ENCODE measurements at places on chromosomes 3 and 15.
A peak's percentile ranks its signal among the peaks of the same experiment; 100 is the strongest.

- DNase-seq = peak; percentile 20
Measured at GRCh38 chr3:120137548-120137947, 43.3 kb upstream of the GSK3B start.

DNA sequence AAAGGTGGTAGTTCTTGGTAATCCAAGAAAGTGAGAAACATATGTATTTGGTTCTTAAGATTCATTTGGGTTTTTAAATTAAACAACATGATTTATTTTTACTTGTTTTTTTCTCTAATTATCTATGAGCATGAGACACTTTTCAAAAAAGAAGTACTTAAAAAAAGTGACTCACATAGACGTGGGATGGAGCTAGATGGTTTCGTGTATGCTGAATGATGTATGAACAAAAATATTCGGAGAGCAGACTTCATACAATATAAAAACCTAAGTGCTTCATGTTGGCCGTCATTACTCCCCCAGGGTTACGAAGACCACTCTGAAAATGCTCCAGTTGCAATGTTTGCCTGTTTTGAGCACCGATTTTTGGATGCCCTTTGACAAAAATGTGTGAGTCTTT, 90.9 kb downstream of the RORA start:
- no peak for DNase-seq

DNA sequence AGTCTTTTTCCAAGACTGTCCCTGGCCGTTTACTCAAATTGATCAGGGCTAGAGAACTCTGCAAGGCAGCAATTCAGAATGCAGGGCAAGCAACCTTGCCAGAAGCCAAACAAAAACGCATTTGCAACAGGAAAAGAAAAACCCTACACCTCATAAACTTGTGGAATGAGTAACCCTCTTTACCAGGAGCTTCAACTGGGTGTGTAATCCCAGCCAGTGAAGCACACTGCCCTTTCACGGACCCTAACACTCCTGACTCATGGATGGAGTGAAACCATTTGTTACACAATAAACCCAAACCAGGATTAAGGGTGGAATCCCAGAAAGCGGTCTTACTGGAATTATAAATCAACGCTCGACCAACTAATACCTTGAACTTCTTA, 14.8 kb upstream of the LDHAL6B start:
- no peak for DNase-seq

GRCh38 chr3:24850245-24850644, 355.6 kb upstream of the THRB start:
- no peak for DNase-seq

GRCh38 chr15:58590926-58591325, 158.6 kb downstream of the ADAM10 start:
- DNase-seq = no peak

GRCh38 chr15:41466711-41467110, 27.0 kb upstream of the ITPKA start:
- no peak for DNase-seq

DNA sequence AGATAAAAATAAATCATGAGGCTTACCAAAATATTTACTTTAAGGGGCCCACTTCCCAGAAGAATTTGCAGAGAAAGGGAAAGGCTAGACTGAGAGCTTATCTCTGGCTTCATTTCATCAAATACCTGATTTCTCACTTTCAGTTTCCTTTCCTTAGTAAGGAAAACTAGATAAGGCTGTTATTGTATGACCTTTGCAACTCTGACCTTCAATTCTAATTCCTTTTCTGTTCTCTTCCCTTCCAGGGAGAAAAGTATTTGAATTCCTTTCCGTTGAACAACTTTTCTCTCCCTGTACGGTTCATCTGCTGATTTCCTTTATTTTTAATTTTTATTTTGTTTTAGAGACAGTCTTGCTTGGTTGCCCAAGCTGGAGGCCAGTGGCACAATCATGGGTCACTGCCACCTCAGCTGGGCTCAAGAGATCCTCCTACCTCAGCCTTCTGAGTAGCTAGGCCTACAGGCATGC, 7.1 kb upstream of the PXK start:
- DNase-seq = no peak

DNA sequence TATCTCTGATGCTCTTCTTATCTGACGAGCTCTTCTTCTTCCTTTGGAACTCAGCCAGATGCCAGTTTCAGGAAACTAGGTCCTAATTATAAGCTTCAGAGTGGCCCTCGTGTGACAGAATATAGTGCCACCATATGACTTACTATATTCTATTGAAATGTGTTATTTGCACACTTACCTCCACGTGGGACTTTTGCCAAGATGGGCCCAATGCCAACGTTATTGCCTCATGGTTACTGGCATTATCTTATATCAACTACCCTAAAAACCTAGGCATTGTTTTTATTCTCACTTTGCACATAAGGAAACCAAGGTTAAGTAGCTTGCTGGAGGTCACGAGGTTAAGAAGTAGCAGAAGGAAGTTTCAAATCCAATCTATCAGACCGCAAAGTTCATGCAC, 71.3 kb upstream of the SLCO3A1 start:
- DNase-seq = no peak

DNA sequence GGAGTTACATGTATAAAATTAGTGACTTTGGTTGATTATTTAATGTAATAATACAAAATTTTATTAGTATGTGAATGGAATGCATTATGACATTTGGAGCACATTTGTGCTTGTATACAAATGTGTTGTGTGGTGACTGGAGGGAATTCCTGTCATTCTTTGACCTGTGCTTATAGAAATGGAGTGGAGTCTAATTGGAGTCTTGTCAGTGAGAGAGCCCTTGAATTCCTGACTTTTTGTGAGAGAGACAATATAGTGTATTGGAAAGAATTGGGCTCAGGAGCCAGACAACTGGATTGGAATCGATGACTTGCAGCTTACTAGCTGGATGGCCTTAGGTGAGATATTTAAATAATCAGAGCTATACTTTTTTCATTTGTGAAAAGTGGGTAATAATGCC, 9.4 kb downstream of the TCF12 start:
- no peak for DNase-seq

- no peak for DNase-seq
Measured at GRCh38 chr3:175620532-175620931, 761.4 kb downstream of the NAALADL2 start.

DNA sequence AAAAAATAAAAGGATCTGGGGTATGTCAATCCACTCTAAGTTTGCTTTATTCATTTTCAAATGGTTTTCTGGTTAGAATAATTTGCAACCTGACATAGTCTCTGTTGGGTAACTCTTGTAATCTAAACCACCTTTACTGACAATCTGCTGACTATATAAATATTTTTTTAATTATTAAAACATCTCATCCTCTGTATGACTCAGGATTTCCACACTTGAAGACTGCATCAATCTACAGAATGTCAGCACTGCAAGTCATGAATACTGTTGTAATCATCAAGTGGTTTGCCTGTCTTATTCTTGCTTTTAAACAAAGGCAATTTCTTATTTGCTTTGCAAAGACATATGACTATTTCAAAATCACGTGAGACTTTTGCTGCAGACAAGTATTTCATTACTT, 42.1 kb downstream of the VGLL3 start:
- no peak for DNase-seq

- DNase-seq = no peak
Measured at GRCh38 chr3:46974421-46975171, 1.9 kb downstream of the CCDC12 start.

DNA sequence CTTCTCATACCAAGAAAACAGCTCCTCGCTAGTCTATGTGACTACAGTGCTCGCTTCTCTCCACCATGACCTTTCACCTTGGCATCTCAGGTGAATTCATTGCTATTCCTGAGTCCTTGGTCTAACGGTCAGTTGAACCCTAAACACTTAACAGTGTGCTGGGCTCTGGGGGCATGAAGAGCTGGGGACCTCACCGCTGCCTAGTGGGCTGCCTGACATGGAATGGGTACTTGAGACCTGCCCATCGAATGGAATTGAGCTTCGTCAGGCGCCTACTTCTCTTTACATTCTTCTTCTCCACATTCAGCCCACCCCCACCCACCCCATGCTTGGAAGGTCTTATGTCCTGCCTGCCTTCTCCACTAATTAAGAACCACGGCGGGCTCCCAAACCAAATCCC, 22.1 kb downstream of the BOC start:
- DNase-seq = no peak

- DNase-seq = no peak
Measured at GRCh38 chr3:131797776-131798175, 237.0 kb downstream of the CPNE4 start.

GRCh38 chr3:37402351-37402750, 228.0 kb upstream of the LRRFIP2 start:
- DNase-seq = no peak

GRCh38 chr3:127204841-127205582, 12.1 kb downstream of the PRR23E start:
- no peak for DNase-seq

GRCh38 chr3:180288816-180289215, 252.1 kb upstream of the PEX5L start:
- no peak for DNase-seq

DNA sequence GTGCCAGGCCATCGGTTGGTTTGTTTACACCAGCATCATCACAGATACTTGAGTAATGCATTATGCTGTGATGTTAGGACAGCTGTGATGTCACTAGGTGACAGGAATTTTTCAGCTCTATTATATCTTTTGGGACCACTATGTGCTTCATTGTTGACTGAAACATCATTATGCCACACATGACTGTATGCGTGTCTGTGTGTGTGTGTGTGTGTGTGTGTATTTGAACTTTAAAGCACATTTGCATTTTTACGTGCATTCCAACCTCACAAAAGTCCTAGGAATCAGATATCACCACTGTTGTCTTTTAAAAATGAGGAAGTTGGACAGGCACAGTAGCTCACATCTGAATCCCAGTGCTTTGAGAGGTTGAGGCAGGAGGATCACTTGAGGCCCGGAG, 223.0 kb downstream of the TBL1XR1 start:
- no peak for DNase-seq

DNA sequence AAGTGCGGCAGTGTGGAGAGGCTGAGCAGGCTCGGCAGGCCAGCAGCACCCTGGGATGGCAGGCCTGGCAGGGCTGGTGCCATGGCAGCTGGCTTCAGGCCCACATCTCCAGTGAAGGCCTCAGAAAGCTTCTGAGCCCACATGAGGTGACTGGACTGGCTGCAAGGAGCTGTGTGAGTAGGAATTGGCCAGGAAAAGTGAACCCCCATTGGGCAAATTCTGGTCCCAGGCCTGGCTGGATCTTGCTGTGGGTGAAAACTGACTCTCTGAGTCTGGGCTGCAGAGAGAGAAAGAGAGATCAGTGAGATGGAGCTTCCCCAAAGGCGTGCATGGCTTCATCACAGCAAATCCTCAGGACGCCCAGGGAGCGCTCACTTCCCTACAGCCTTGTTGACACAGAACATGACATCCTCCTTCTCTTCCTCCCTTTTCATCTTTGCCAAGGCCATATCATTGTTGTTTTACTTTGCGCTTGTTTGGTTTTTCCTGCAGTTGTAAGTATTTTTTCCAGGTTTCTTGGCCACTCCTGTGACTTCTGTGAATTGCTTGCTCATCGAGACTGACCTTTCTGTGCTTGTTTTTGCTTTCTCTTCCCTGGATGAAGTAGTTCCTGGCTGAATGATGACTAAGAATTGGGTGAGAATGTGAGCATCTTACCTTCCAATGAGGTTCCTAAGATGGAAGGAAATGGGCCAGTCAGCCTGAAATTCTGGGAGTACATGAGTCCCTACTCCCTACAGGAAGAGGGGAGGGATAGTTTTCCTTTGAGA, 299.1 kb downstream of the TLE3 start:
- no peak for DNase-seq

GRCh38 chr15:32867313-32867626, 149.5 kb downstream of the GREM1 start:
- DNase-seq = no peak

GRCh38 chr15:79073336-79073735, 17.2 kb downstream of the RASGRF1 start:
- DNase-seq = no peak

- DNase-seq = no peak
Measured at GRCh38 chr3:61646851-61647525, 85.6 kb downstream of the PTPRG start.

DNA sequence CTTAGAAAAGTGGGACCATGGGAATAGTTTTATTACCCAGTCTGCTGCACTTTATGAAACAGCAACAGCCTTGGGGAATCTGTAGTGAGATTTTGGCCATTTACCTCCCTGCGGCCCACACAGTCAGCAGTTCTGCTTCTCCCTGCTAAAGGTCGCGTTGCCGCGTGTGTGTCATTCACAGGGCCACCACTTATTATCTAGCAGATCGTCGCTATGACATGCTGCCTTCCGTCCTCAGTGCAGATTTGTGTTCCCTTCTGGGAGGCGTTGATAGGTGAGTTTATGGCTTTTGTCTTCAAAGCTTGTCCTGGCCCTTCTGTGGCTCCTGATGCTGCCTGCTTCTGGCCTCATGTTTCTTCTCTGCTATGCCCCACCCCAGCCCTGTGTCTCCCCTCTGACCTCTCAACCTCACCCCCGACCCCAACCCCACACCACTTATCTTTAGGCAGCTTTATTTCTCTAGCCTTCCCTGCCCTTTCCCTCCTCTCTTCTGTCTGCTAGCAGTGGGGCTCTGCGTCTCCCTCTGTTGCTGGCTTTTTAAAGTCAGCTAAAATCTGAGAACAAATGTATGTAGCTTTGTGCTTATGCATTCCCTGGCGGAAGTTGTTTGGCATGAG, 30.1 kb downstream of the DIS3L start:
- no peak for DNase-seq

DNA sequence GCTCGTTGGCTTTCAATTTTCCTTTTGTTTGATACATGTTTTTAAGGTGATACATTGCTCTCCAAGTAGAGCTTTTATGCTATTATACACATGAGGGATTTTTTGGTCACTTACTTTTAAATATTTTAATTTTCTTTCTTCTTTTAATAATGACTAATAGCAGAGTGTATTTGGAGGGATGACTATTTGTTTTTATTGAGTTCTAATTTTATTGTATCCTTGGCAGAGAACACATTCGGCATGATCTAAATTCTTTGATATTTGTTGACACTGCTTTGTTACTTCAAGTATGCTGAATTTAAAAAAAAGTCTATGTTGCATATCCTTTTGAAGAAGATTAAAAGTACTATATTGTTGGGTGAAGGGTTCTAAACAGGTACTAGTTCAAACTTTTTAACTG, 149.9 kb upstream of the PDZRN3 start:
- no peak for DNase-seq

DNA sequence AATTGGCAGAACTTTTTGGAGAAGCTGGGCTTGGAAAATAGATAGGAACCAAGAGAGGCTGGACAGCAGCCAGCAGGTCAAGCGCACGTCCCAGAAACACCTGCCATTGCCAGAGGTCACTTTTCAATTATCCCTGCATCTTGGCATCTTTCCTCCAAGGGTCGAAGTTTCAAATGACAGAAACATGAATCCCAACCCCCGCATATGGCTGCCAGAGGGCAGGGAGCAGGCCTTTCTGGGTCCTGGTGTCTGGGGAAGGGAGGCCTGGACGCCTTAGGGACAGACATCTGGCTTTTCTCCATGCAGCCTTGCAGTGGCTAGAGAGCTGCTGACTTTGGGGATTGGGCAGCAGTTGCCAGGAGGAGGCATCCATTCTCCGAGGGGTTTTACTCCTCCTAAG, 164.5 kb upstream of the TPM1 start:
- DNase-seq = no peak

Data from 8988T (cell line).